ENCODE measurements at places on chromosomes 3 and 15.

DNA sequence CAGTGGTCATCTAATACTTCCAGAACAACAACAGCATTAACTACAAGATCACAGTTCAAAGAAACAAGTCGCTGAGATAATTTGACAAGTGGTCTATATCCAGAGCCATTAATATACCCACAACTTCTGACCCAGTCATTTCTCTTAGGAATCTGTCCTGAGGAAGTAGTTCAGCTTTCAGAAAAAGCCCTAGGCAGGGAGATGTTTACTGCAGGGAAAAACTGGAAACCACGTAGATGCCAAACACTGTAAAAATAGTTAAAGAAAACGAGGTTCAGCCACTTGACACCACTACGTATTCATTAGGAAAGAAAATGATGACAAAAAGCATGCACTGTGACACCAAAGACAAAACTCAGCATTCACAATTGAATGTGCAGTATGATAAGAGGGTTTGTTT is 22.3 kb upstream of the CDCP1 start:
- no peak for DNase-seq

DNA sequence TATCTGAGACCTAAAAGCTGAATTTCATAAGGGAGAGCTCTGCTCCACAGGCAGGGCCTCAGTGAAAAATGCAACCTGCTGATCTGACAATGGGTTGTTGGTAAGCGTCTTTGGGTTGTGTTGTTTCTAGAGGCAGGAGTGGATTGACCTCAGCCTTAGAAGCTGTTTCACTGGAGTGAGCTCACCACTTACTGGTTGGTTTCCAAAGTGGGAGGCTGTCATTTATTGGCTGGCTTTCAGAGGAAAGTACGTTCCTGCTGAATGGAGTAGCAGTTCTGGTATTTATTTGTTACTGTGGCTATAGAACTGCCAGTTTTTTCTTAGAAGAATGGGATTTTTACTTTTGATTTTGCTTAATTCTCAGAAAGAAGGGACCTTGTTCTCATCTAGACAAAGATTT is 29.3 kb upstream of the COL6A5 start:
- DNase-seq = no peak

- DNase-seq = peak; percentile 63
Measured at GRCh38 chr15:61051569-61052031, 177.5 kb downstream of the RORA start.

GRCh38 chr3:65955792-65956477 is 82.8 kb downstream of the MAGI1 start:
- DNase-seq = no peak

GRCh38 chr15:77599899-77600298 is 32.8 kb downstream of the LINGO1 start:
- DNase-seq = peak; percentile 63

DNA sequence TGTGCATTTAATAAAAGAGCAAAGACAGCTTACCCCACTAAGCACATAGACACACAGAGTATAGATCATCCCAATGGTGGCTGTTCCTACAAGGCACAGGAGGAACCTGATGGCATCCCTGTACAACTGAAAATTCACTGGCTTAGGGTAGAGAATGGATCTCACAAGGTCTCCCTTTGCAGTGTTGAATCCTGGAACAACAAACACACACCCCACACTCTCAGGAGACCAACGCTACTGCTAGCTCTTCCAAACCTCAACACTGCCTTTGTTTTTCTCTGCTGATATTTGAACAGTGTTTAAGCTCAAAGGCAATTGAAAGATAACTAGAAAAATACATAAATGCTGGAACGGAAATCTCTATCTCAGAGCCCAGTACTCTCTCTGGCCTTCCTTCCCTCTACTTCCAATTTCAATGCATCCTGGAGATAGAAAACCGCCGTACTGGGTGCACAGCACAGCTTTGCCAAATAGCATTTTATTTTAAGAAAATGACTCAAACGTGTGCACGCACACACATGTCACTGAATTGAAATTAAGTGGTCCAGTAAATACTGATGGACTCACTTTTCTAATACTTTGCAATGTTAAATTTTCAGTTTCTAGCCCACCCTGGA is 87.5 kb upstream of the ATP13A5 start:
- no peak for DNase-seq

- DNase-seq = no peak
Measured at GRCh38 chr3:171198781-171199472, 172.4 kb upstream of the SLC2A2 start.

DNA sequence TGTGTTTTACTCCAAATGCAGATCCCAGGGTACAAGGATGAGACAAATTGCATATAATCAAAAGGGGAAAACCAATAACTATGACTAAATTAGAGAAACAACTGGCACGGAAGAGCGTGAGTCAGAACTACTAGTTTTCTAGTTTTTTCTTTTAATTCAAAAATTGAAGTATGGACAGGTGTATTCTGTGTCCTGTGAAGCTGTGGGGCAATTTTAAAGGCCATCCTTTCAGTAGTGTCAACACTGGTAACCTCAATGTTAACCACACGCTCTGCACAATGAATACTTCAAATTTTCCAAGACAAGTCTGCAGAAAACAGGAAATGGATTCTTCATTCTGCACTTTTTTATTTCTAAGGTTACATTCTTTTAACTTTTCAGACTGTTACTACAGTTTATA is 32.5 kb upstream of the GOLGA8A start:
- DNase-seq = no peak

GRCh38 chr3:29307295-29307694 is 26.4 kb downstream of the RBMS3 start:
- no peak for DNase-seq

DNA sequence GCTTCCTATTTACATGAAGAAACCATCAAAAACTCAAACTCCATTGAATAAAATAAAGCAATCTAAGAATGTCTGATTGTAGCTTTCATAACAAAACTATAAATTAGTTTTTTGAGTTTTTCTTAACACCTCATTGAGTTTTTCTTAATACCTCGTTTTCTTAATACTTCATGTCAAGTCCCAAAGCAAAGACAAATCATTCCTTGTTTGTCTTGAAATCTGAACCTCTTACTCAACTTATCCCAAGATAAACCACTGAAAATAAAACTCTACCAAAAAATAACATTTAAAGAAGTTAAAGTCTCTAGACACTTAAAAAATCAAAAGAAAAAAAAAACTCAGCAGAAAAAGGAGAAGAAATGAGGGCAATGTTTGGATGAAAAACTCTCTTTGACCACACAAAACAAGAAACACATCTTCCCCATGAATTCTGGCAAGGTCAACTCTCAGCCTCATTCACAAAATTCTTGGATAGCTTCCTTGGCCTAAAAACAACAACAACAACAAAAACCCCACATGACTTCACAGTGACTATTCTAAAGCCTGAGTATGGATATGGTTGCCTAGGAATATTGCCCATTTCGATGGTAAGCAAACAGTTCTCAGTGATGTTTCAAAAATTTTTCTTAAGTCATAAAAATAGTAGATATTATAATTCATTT is 38.2 kb downstream of the TMCC1 start:
- DNase-seq = peak; percentile 74

DNA sequence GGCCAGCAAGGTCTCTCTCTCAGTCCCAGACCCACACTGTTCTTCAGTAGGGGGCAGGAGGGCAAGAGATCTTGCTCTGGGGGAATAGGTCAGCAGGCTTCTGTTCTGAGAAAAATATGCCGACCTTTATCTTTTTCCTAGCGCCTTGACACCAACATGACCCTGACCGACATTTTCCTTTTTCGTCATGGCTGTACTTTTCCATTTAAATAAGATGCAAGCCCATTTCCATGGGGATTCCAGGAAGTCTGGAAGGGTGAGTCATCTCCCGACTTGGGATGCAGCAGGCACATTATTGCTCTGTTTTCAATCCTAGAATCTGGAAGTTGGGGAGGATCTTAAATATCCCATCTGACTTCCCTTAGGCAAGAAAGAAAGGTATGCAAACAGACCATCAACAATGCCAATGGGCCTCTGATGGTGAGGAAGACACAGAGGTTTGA is 261.5 kb upstream of the LRTM1 start:
- no peak for DNase-seq

Measured in putamen (tissue), 1 donor.